Fibroblast of skin of abdomen (primary cell): ENCODE measurements at places on chromosomes 2 and 18.

- no peak for DNase-seq
Observed at GRCh38 chr2:45331410-45331786, 279.7 kb downstream of the SRBD1 start.

- peak; percentile 16 for DNase-seq
Observed at GRCh38 chr2:188517549-188518215, 226.0 kb downstream of the GULP1 start.

GRCh38 chr2:117983040-117983439 lies 30.8 kb downstream of the CCDC93 start:
- peak; percentile 96 for DNase-seq

- DNase-seq: no peak
Observed at GRCh38 chr2:182668671-182669070, 47.4 kb upstream of the DNAJC10 start.

GRCh38 chr2:231525248-231526163 lies 4.7 kb downstream of the NMUR1 start:
- no peak for DNase-seq

GRCh38 chr18:22314001-22314400 lies 103.7 kb downstream of the CTAGE1 start:
- peak; percentile 72 for DNase-seq

GRCh38 chr18:26022585-26022984 lies 67.8 kb downstream of the SS18 start:
- DNase-seq: no peak
